ENCODE measurements at places on chromosomes 12 and 14.

GRCh38 chr12:107662484-107662883, 23.1 kb upstream of the PWP1 start:
- no peak for DNase-seq

DNA sequence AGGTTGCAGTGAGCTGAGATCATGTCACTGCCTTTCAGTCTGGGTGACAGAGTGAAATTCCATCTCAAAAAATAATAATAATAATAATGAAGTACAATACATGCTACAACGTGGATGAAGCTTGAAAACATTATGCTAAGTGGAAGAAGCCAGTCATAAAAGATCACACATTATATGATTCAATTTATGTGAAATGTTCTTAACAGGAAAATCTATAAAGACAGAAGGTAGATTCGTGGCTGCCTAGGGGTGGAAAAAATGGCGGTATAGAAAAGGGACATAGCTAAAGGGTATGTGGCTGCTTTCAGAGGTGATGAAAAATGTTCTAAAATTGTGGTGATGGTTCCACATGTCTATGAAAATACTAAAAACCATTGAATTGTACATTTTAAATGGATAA, 41.0 kb upstream of the AMIGO2 start:
- DNase-seq: no peak

DNA sequence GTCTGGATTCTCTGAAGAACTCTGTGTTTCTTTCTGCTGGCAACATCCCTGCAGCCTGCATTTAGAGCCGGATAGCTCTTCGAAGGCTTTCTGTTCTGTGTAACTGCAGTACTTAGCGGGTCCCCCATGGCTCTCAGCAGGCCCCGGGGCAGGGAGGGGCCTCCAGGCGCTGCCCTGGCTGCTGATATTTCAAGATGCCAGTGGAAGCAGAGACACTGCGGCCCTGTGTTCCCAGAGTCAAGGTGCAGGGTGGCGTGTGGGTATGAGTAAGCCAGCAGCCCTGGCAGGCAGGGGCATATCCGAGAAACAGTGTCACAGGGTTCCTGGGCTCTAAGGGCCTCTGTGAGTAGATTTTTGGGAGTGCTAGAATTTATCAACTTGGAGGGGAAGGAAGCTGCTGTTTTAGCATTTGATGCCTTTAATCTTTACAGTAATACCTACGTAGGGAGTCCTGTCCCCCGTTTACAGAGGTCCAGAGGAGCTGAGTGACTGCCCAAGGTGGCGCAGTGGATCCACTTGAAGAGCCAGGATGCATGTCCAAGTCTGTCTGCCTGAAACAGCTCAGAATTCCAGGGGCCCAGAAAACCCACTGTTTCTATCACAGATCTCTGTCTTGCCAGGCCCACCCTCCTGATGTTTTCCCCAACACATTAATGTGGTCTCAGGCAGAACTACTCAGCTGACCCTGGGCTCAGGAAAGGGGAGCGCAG, 16.2 kb downstream of the ESRRB start:
- no peak for DNase-seq

GRCh38 chr14:100438678-100439592, 115.8 kb downstream of the SLC25A47 start:
- no peak for DNase-seq

GRCh38 chr12:26845984-26846383, 13.0 kb upstream of the ITPR2 start:
- DNase-seq: no peak

- no peak for DNase-seq
Measured at GRCh38 chr12:49882248-49882850, 21.4 kb downstream of the FAIM2 start.

DNA sequence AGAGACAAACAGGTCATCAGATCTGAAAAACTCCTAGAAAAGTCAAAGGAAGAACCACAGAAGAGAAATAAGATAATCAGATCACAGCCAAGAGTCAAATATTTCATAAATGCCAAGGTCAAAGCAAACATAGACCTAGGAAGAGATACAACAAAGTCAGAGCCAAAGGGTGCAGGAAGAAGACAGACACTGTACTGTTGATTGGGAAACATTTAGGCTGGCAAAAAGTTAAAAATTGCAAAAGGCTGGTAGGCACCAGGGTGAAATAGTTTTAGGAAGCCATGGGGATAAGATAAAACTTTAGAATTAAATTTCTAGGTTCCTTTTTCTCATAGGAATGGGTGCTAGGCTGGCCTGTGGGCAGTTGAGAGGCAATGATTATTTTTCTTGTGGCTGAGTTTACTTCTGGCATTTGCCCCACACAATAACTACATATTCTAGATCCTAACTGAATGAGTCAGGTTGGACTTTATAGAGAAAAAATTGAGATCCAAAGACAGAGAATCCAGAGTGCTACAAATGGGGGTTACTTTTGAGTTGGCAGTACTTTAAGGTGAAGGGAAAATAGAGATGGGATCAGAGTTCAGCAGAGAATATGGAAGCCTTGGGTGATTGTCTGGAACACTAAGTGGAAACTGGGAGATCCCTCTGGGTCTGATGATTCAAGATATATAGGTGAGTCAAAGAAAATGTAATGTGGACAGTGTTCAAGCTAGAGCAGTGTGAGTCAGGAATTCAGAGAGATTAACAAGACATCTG, 215.5 kb downstream of the C12orf50 start:
- no peak for DNase-seq

DNA sequence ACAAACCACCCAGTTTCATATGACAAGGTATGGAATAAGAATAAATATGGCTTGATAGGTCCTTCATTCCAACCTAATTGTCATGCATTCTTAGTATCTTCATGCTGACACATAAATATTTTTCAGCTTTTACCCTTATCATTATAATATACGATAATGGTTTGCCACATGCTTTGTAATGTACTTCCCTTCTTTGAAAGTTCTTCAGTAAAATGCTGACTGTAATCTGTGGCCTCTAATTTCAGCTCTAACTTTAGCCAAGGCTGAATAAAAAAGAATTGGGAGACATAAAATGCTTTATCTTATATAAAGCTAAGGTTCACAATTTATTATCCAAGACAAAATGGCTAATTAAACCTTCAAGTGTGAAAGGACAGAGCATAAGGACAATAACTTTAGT, 2.6 kb upstream of the MAP4K5 start:
- no peak for DNase-seq

Measured in GM12864 (cell line).